ENCODE measurements at places on chromosomes 3 and 15.

- DNase-seq: no peak
These were observed 59.8 kb upstream of the NR2F2 start for GRCh38 chr15:96270581-96271172.

DNA sequence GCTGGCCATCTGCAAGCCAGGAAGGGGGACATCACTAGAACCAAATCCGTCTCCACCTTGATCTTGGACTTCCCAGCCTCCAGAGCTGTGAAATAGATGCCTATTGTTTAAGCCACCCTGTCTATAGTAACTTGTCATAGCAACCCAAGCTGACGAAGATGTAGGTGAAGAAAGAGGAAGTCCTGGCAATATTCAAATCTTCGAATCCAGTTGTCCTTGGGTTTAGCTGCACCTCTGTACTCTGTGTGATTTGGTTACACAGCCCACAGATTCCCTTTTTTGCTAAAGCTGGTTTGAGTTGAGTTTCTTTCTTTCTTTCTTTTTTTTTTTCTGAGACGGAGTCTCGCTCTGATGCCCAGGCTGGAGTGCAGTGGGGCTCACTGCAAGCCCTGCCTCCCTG lies 68.0 kb upstream of the XCR1 start:
- no peak for DNase-seq

GRCh38 chr3:70096376-70097066 lies 97.0 kb downstream of the SAMMSON start:
- no peak for DNase-seq

- no peak for DNase-seq
These were observed 1134.9 kb downstream of the ROBO2 start for GRCh38 chr3:78174821-78175220.

DNA sequence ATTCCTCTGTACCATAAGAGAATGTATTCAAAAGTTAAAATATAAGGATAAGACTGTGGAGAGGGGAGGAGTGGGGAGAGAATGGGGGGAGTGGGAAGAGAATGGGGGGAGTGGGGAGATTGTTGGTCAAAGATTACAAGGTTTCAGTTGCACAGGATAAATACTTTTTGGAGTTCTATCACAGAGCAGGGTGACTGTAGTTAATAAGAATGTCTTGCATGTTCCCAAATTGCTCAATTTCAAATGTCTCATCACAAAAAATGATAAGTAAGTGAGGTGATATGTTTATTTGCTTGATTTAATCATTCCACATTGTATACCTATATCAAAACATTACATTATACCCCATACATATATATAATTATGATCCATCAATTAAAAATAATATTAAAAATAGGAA lies 23.0 kb upstream of the MEF2A start:
- DNase-seq: no peak
